Testis (tissue), 5 donors: ENCODE measurements at places on chromosomes 2 and 18. TPM values are rescaled to one million over a fixed set of nuclear protein-coding genes. Genes with fewer than 3 reads are reported as not detected.

The IL37 gene
- polyA plus RNA-seq = not detected

DNA sequence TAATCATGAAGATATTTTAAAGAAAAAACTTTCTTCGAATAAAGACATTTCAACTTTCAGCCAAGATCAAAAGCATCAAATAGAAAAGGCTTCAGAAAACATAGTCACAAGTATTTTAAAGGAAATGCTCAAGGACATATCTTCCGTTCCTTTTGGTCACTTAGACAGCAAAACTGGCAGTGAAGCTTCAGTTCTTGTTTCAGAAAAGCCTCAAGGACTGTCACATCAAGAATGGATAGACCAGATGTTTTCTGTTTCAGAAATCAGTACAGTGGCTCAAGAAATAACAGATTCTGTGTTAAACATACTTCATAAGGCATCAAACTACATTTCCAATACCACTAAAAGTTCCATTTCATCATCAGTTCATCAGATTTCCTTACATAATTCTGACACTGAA lies 51.8 kb downstream of the FSIP2 start:
- H3K4me1 ChIP-seq = no peaks in the 10 kb centered on the region
- DNase-seq = no peak
- H3K27me3 ChIP-seq = no peaks in the 10 kb centered on the region
- no peak overlapping the region for H3K4me3 ChIP-seq
- H3K36me3 ChIP-seq = no peaks in the 10 kb centered on the region

The REV1 gene
- polyA plus RNA-seq = 34.9 TPM

GRCh38 chr18:41347057-41347456 lies 608.0 kb upstream of the PIK3C3 start:
- H3K4me1 ChIP-seq = no peaks in the 10 kb centered on the region
- H3K27ac ChIP-seq = no peak overlapping the region
- no peaks in the 10 kb centered on the region for H3K27me3 ChIP-seq
- DNase-seq = no peak

The MBD1 gene
- polyA plus RNA-seq = 225 TPM

- no peaks in the 10 kb centered on the region for H3K4me1 ChIP-seq
- no peak for DNase-seq
- no peaks in the 10 kb centered on the region for H3K36me3 ChIP-seq
Observed at GRCh38 chr2:44537264-44537663, 175.5 kb downstream of the CAMKMT start.

GRCh38 chr2:8684540-8684877 lies 2.7 kb downstream of the ID2 start:
- no peak overlapping the region for H3K4me3 ChIP-seq
- peaks cover 15% of the 10 kb centered on the region for H3K4me1 ChIP-seq
- H3K27me3 ChIP-seq = no peaks in the 10 kb centered on the region
- DNase-seq = peak; percentile 40

The G6PC2 gene
- polyA plus RNA-seq = 2.4 TPM

The CROCC2 gene
- 0.51 TPM for polyA plus RNA-seq

- no peak for DNase-seq
- no peaks in the 10 kb centered on the region for H3K36me3 ChIP-seq
- H3K4me3 ChIP-seq = no peak overlapping the region
Observed at GRCh38 chr2:238139196-238140039, 950 bp downstream of the KLHL30 start.

The PDE11A gene
- 7.8 TPM for polyA plus RNA-seq

DNA sequence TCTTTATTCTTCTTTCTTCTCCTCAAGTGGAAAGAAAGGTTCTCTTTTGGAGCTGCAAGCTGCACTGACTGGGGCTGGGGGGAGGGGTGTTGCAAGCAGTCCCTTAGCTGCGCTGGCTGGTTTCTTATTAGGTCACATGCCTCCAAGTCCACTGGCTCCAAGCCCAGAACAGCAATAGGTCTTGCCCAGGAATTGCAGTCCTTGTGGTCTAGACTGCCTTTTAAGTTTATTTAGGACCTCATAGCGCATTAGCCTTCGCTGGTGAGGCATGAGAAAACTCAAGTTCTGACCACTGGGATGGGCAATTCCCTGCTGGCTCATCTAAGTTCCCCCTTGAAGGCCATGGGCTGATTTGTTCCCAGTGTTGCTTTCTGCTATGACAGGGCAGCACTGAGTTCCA lies 138.6 kb upstream of the SCN7A start:
- H3K27ac ChIP-seq = no peak overlapping the region
- H3K36me3 ChIP-seq = no peaks in the 10 kb centered on the region
- no peaks in the 10 kb centered on the region for H3K27me3 ChIP-seq

DNA sequence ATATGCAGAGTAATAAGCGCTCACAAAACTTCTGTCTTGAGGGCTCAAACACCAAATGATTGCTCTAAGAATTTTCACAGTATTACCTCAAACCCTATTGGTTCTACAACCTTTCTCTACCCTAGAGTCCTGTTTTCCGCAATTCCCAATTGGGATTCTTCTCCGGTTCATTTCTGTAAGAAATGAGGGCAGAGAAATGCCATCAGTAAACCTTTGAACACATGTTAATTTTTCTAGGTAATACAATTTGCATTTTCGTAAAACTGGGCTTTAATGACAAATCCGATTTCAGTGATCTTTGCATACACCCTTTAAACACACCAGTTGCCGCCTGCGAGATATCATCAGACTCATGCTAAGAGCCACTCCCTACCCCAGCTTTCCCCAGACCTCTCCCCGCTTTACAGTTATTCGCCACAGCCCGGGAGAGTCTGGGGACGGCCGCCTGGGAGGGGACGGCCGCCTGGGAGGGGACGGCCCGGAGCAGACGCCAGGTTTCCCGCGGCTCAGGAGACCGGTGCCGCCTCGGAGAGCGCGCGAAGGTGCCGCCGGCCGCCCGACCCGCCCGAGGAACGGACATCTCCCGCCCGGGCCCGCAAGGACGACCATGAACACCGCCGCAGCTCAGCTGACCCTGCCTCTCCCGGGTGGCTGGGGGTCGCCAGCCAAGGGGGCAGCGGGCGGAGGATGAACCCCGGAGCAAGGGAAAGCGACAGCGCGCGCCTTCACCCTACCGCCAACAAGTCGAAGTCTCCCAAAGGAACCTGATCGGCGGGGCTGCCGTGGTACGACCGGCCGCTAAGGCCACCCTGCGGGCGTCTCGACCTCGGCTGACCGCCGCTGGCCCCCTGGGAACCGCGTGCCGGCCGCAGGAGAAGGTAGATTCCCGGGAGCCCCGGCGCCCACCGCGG lies 463 bp downstream of the SMC6 start:
- peak overlapping the region; percentile 96 for H3K27ac ChIP-seq
- no peaks in the 10 kb centered on the region for H3K36me3 ChIP-seq
- no peaks in the 10 kb centered on the region for H3K4me1 ChIP-seq
- H3K4me3 ChIP-seq = peak overlapping the region; percentile 81
- H3K27me3 ChIP-seq = no peaks in the 10 kb centered on the region

DNA sequence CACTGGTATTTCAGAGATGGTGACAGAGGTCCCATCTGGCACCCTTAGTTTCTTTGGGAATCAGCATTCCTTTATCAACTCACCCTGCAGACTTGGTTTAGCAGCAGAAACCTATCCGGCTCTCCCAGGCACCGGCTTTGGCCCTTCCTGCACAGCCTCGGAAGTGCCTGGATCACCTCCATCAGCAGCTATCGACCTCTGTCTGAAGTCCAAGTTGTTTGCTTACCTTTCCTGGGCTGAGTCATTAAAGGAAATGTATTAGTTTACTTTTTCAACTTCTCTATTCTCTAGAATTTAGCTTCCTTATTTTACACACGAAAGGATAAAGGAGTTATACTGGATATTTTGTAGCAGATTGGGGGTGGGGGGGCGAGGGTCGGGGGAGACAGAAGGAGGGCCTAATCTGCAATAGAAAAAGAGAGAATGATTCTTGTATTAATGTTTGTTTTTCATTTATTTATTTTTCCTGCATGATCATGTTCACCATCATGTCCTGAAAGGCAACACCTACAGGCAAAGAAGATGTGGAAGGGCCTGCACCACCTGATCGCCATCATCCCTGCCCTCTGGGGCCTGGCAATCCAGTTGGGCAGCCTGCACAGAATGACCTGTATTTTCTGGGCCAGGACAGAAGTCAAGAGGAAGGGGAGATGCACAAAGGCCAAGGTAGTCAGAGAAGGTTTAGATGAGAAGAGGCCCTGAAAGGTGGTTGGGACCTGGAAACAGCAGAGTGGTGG lies 22.1 kb upstream of the MAT2A start:
- no peak overlapping the region for H3K27ac ChIP-seq
- H3K27me3 ChIP-seq = no peaks in the 10 kb centered on the region
- no peaks in the 10 kb centered on the region for H3K36me3 ChIP-seq
- no peak for DNase-seq
- no peak overlapping the region for H3K4me3 ChIP-seq
- H3K4me1 ChIP-seq = peaks cover under 1% of the 10 kb centered on the region

GRCh38 chr18:59799383-59800015 lies 100.3 kb upstream of the PMAIP1 start:
- peaks cover 3% of the 10 kb centered on the region for H3K4me1 ChIP-seq
- H3K36me3 ChIP-seq = no peaks in the 10 kb centered on the region
- no peak for DNase-seq
- no peak overlapping the region for H3K27ac ChIP-seq
- no peaks in the 10 kb centered on the region for H3K27me3 ChIP-seq

The FOSL2 gene
- 14.1 TPM for polyA plus RNA-seq

DNA sequence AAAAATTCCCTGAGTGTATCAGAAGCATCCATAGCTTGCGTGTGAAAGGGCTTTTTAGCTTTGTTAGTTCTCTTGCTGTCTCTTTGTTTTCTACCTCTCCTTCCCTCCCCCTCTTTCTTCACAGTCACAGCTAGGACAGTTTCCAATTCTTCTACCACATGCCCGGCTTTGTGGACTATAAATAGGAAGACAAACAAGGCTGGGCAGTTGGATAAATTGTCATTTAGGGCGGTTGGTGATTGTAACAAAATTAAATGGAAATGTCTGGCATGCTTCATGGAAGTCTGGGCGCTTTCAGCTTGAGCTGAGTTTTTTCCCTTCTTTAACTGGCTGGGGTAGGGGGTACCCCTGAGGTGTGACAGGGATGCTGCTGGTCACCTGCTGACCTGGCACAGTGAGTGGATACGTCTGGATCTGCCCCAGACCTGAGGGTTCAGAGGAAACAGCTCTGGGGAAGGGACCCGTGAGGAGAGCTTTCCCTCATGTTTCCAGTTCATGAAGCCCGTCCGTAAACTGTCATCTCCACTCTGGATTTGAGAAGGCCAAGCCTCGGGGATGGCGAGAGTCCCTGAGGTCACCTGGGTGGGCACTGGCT lies 29.0 kb upstream of the GIGYF2 start:
- H3K4me3 ChIP-seq = no peak overlapping the region
- no peaks in the 10 kb centered on the region for H3K27me3 ChIP-seq
- H3K27ac ChIP-seq = no peak overlapping the region
- DNase-seq = peak; percentile 30
- H3K4me1 ChIP-seq = no peaks in the 10 kb centered on the region
- no peaks in the 10 kb centered on the region for H3K36me3 ChIP-seq

The CYRIA gene
- polyA plus RNA-seq = 4.8 TPM

DNA sequence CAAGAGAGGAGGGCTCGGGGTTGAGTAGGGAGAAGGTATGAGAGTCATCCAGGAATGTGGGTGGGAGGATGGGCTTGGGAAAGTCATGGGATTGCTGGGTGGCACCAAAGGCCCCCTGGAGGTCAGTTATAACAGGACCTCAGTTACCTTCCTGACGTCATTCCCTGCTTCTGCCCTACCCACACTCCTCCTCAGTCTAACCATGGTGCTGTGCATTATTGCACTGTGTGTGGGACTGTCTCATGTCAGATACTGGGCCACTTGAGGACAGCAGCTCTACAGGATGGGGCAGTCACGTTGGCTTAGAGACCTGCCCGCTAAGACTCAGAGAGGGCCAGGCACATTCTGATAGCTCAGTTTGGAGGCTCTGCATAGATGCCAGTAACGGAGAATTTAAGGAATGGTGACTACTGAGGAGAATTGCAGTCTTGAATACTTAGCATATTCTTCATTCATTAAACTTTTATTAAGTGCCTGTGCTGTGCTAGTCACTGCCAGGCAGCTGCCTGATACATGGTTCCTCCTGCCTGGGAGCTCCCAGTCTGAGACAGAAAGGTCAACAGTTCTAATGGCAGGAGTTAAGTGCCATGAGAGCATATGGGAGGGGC lies 90.5 kb downstream of the LAMA3 start:
- no peaks in the 10 kb centered on the region for H3K4me1 ChIP-seq
- DNase-seq = no peak
- no peak overlapping the region for H3K4me3 ChIP-seq
- no peaks in the 10 kb centered on the region for H3K36me3 ChIP-seq
- H3K27me3 ChIP-seq = no peaks in the 10 kb centered on the region

The KATNAL2 gene
- polyA plus RNA-seq = 36.2 TPM

- H3K27me3 ChIP-seq = no peaks in the 10 kb centered on the region
- no peaks in the 10 kb centered on the region for H3K36me3 ChIP-seq
- no peak overlapping the region for H3K4me3 ChIP-seq
- no peaks in the 10 kb centered on the region for H3K4me1 ChIP-seq
Observed at GRCh38 chr2:35938838-35939237, 416.7 kb upstream of the CRIM1 start.

The KCNJ3 gene
- polyA plus RNA-seq = 0.30 TPM

- H3K36me3 ChIP-seq = no peaks in the 10 kb centered on the region
- H3K4me3 ChIP-seq = no peak overlapping the region
Observed at GRCh38 chr2:164847981-164848741, 6.5 kb upstream of the COBLL1 start.

GRCh38 chr2:162126111-162126519 lies 25.9 kb downstream of the GCG start:
- H3K4me1 ChIP-seq = no peaks in the 10 kb centered on the region
- H3K27ac ChIP-seq = no peak overlapping the region
